LoVo (cell line): ENCODE measurements at places on chromosomes 5 and 9.

- no peak for DNase-seq
Measured at GRCh38 chr9:95746408-95747180, 128.9 kb upstream of the ERCC6L2 start.

DNA sequence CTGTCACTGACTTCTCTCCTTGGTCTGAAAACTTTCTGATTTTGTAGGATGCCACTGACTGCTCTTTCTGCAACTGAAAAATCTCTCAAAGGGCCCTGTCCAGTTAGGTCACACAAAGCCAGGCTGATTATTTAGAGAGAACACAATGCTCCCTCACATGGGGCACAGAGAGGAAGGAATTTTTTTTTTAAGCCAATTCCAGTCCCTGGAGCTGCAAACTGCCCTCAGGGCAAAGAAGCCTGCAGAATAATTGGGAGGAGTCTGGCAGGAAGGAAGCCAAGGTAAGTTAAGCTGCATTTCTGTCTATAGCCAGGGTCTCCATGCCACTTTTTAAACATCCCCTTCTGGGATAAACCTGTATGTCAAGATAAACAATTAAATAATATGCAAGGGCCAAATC, 305.5 kb downstream of the ZSWIM6 start:
- no peak for DNase-seq

DNA sequence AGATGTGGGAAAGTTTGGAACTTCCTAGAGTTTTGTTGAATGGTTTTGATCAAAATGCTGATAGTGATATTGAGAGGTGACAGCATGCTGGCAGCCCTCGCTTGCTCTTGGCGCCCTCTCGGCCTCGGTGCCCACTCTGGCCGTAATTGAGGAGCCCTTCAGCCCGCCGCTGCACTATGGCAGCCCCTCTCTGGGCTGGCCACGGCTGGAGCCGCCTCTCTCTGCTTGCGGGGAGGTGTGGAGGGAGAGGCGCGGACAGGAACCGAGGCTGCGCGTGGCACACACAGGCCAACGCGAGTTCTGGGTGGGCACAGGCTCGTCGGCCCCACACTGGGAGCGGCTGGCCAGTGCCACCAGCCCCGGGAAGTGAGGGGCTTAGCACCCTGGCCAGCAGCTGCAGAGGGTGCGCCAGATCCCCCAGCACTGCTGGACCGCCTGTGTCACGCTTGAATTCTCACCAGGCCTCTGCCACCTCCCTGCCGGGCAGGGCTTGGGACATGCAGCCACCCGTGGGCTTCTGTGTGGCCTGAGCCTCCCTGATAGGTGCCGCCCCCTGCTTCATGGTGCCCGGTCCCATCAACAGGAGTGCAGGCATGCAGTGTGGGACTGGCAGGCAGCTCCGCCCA, 488.5 kb downstream of the CYLC2 start:
- DNase-seq: no peak

GRCh38 chr5:42756606-42757601, at the start of gene CCDC152:
Gene CCDC152, plus strand, starts transcription at chr5:42756818. Its CDS starts 2,304 bp downstream, at chr5:42759122.
- no peak for DNase-seq

- DNase-seq: no peak
Measured at GRCh38 chr9:33465096-33465495, 8.6 kb downstream of the NOL6 start.

- no peak for DNase-seq
Measured at GRCh38 chr5:32261198-32261597, 51.5 kb downstream of the MTMR12 start.

GRCh38 chr5:92758552-92758951, 822.5 kb downstream of the NR2F1-AS1 start:
- no peak for DNase-seq

DNA sequence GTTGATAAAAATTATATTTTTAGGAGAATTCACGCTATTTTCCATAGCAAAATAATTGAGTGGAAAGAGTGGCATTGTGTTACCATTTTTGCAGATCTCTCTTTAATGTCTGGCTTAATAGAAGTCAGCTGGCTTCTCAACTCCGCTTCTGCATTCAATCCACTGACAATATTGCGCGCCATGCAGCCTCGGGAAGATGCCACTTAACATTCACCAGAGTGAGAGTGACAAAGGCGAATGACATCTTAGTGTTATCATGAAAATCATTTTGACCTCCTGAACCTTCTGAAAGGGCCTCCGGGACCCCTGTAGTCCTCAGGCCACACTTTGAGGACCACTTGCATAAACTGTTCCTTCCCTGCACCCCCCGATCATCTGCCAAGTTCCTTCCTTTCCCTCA, 80.1 kb upstream of the ORM1 start:
- no peak for DNase-seq

- DNase-seq: no peak
Measured at GRCh38 chr9:121645853-121646807, 5.3 kb upstream of the DAB2IP start.

DNA sequence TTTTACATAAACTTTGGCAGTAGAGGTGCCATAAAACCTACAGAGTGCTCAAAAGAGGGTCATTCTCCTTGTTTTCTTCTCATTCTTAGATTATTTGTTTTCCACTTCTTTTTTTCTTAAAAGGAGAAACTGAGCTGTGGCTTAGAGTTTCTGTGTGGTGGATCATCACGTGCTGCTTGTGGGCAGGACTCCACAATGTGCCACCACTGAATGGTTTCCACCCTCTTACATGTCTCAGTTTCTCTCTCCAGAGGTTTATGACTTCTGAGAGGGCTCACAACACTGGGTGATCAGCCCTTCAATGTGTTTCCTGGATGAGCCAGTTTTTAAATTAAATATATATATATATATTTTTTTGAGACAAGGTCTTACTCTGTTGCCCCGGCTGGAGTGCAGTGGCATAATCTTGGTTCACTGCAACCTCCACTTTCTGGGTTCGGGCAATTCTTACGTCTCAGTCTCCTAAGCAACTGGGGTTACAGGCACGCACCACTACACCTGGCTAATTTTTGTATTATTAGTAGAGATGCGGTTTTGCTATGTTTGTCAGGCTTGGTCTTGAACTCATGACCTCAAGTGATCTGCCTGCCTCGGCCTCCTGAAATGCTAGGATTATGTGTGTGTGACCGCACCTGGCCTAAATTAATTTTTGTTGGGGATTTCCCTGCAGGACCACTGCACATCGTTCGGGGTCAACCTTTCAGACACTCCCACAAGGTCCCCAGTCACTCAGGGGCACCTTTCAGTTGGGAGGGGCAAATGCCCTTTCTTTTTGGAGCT, 3.1 kb upstream of the UNC13B start:
- no peak for DNase-seq

GRCh38 chr9:136060671-136061371, 34.3 kb downstream of the NACC2 start:
- no peak for DNase-seq

GRCh38 chr5:38367966-38368365, 109.6 kb downstream of the EGFLAM start:
- DNase-seq: no peak

DNA sequence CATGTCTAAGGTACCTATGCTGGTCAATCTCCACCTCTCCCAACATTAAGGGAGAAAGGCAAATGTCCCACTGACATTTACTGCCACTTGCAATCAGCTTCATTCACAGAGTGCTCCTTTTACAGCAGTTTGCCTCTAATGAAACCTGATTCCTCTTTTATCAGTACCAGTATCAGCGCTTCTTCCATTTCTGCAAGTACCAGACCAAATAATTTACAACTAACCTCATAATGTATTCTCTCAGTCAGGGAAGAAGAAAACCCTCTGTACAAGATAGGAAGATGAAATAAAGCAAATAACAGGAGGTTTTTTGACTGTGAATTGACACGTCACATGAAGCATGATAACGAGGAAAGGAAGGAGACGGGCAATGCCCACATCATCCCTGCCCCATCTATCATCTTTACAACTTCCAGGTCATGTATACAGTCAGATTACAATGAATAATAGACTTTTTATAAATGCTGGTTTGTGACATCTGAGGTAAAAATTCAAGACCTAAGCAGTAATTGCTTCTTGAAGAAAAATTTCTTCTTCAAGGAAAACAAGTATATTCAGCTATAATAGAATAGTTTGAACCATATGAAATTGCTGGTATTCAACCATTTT, 21.9 kb downstream of the ABITRAM start:
- no peak for DNase-seq

GRCh38 chr9:19298436-19299000, 68.0 kb downstream of the DENND4C start:
- no peak for DNase-seq

GRCh38 chr5:43073597-43074546, 33.8 kb upstream of the ANXA2R start:
- peak; percentile 25 for DNase-seq

GRCh38 chr5:95519681-95520080, 35.1 kb downstream of the SKIC3 start:
- no peak for DNase-seq

DNA sequence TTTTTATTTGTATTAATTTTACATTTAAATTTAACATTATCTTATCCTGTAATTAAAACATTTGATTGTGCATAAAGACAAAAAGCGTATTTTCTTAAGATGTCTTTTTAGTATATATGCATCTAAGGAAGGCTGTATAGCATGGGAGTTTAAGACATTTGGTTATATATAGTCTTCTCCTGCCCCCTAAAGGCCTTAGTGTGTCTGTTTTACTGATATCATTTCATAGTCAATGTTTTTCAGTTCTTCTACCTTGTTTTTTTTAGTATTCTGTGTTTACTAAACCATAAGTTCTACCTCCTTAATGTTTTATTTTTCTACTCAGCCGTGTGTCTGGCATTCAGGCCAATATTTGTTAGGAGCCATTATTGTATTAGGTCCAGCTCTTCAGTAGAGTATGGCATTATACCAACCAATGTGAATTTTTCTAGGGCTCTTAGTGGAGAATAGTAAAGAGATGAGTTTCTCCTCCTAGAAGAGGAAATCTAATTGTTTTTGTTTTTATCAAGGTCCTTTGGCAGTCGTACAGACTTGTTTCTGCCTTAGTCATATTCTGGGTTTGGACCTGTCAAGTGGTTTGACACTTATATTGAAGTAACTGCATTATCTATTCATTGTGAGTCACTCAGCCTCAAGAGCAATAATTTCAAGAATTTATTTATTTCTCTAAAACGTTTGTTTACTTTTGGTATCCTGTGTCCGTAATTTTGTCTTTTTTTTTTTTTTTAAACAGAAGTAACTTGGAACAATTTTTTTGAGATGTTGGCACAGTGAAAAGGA, 74.8 kb downstream of the SLF1 start:
- peak; percentile 54 for DNase-seq

- DNase-seq: peak; percentile 2
Measured at GRCh38 chr5:122775550-122776542, 966 bp downstream of the SNX2 start.

GRCh38 chr5:75048457-75048953, 3.9 kb downstream of the GCNT4 start:
- DNase-seq: no peak

DNA sequence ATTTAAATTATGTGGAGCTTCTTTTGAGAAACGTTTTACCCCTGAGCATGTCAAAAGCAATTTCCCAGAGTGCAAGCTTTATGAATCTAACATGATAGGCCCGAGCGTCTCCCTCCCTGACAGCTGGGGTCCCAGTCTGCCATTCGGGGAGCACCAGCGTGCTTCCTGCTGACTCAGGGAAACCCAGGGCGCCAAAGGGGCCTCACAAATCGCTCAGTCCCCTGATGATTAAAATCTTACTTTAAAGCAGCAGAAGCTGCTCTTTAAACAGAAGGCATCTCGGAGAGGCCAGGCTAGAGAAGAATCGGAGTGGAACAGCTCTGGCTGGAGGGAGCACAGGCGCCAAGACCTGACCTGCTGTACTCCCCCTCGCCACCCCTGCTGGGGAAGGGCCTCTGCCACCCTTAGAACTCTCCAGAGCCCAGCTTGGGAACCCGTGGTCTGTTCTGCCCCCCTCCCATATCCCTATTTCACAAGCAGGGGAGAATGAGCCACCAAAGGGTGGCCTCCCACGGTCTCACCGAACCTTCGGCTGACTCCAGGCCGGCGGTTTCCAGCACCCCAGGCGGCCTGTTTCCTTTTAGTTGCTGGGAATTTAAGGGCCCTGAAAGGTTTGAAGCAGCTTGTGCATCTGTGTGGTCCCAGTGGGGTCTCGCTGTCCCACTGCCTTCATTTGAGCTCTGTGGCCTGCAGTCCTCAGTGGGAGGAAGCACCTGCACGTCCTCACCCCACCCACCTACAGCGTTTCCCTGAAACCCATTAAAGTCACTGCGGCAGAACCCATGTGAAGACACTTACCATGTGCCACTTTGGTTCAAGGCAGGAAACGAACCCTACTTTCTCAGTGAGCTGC, 147.6 kb downstream of the COL23A1 start:
- DNase-seq: no peak

- no peak for DNase-seq
Measured at GRCh38 chr9:27487927-27488326, 36.2 kb upstream of the IFNK start.
